RWPE1 (cell line): ENCODE measurements at places on chromosomes 12 and 14.

GRCh38 chr14:91142214-91142668 is 28.4 kb downstream of the DGLUCY start:
- DNase-seq, result no peak

DNA sequence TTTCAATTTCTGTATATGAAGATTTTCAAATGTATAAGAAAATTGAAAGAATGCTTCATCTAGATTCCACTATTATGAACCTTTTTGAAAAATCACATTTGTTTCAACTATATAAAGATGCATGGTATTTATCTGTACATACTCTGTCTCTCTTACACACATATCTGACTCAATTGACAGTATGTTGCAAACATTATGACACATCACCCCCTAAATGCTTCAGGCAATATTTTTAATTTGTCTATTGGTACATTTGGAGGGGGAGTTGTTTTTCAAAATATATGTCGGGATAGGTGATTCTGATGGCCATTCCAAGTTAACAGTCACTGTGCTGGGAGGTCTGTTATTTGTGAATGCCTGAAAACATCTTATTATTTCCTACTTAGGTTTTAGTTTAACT is 14.4 kb downstream of the PCNX1 start:
- DNase-seq, result peak; percentile 42

- no peak for DNase-seq
Observed at GRCh38 chr14:101888182-101888581, 76.2 kb upstream of the DYNC1H1 start.

DNA sequence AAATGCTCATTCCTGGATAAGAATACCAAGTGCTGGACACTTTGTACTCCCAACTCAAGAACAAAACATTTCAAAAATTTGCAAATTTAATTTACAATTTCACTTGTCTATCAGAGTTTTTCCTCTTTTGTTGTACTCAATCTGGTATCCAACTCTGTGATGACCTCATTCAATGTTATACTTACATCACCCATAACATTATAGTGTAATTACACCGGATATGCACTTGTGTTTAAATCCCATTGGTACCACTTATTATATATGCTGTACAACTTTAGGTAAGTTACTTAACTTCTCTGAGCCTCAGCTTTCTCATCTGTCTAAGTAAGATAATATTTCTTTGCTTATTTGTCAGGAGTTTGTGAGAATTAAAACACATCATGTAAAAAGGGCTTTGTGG is 76.6 kb upstream of the KCNJ8 start:
- DNase-seq, result no peak
